Dermis microvascular lymphatic vessel endothelial cell (primary cell): ENCODE measurements at places on chromosomes 5 and 9.

GRCh38 chr5:17216974-17217492 lies 398 bp upstream of the BASP1 start:
- no peak for DNase-seq

DNA sequence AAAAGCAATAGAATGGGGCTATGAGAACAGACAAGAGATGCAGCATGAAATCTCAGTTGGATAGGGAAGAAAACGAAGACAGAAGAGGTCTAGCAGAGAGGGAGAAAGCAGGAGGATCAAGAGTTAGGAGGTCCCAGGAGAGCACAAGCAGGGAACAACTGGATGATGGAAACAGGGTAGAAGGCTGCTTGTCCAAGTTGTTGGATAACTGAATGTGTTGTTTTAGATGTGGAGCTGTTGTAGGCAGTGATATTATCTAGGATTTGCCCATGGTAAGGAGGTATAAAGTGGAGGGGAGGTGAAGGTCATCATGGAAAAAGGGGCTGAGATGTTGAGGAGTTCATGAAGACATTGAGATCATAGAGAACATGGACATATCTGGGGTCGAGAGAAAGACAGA lies 12.4 kb upstream of the RHOBTB3 start:
- DNase-seq, result no peak

DNA sequence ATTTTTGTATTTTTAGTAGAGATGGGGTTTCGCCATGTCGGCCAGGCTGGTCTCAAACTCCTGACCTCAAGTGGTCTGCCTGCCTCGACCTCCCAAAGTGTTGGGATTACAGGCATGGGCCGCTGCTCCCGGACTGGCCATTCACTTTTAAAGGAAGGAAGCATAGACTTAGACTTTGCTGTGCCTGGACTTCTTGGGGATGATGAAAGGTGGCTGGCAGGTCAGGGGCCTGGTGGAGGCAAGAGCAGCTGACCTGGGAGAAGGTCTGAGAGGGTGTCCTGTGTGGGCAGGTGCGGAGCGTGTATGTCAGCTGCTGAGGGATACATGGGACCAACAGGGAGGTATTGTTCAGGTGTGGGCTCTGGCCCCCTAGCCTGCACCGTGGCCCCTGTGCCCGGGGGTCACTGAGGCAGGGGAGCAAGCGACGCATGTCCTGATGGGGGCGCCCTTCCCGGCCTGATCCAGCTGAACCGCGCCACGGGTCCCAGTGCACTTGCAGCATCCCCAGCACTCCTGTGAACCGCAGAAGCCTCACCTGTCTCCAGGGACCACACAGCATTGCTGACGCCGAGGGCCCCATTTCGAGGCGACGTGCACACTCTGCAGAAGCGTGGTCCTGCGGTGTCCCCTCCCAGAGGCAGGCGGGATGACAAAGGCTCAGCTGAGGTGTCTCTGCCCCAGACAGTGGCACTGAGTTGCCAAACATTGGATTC lies 23.1 kb downstream of the NDUFS6 start:
- DNase-seq, result no peak

DNA sequence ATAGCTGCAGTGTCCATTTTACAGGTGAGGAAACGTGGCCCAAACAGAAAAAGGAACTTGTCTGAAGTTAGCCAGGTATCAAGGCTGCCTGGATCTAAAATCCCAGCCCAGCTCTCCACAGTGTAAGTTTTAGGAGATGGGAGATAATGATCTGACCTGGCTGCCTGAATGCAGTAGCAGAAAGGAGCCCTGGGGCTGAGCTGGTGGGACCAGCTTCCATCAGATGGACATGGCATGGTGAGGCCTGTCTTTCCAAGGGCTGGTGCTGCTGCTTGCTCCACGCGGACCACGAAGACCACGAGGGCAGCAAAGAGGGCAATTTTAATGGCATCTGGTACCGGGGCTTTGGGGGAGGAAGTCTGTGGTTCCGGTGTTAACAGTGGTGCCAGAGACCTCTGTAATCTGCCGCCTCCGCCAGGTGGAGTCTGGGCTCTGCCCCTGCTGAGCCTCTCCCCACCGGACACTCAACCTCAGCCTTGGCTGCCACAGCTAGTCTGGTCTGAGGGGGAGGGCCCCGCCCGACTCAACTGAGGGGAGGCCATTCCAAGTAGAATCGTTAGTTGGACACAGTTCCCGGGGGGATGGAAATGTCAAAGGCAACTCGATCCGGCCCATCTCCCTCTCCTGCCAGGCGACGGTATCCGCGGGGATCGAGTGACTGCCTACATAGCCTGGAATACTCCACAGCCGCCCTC lies 650 bp downstream of the MYORG start:
- peak; percentile 56 for DNase-seq

- no peak for DNase-seq
These were observed 1.7 kb upstream of the OTULINL start for GRCh38 chr5:14579731-14580397.

DNA sequence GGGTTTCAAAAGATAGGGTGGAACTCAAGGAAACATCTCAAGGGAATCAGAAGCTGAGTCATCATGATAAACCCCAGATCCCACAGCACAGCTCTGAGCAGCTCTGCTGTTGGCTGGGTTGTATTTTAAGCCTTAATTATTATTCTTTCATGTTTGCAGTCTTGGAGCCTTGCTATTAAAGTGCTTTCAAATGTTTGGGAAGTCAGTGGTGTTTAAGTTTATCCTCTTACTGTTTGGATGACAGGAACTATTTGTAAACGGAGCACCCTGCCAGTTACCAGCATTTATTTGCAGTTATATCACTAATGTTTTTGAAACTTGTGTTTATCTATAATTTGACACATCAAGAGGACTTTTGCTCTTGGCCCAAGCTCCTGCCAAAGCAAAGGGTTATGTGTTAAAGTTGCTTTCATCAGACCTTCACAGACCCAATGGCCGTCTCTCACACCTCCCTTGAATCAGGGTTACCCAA lies 141.1 kb upstream of the SPDL1 start:
- no peak for DNase-seq

DNA sequence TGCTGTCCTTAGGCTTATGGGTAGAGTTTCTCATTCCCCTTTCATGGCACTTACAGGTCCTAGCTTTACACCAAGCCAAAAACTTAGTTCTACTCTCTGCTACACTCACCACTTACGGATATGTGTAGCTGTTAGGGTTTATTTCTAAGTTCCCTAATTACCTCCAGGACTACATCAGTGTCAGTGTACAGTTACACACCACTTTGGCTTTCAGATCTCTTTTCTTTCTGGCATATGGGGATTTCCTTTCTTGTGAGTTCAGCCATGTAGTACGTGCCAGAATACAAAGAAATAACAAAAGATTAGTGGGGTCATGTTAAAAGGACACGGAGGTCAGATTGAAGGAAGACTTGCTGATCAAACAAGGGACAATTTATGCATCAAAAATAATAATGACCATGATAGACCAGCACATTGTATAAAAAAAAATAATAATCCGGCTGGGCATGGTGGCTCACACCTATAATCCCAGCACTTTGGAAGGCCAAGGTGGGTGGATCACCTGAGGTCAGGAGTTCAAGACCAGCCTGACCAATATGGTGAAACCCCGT lies 41.8 kb downstream of the LYRM7 start:
- DNase-seq, result no peak

GRCh38 chr5:59189472-59190244 lies 606.8 kb downstream of the RAB3C start:
- DNase-seq, result no peak

- DNase-seq, result peak; percentile 66
These were observed 22.8 kb downstream of the SMIM3 start for GRCh38 chr5:150801117-150801927.

DNA sequence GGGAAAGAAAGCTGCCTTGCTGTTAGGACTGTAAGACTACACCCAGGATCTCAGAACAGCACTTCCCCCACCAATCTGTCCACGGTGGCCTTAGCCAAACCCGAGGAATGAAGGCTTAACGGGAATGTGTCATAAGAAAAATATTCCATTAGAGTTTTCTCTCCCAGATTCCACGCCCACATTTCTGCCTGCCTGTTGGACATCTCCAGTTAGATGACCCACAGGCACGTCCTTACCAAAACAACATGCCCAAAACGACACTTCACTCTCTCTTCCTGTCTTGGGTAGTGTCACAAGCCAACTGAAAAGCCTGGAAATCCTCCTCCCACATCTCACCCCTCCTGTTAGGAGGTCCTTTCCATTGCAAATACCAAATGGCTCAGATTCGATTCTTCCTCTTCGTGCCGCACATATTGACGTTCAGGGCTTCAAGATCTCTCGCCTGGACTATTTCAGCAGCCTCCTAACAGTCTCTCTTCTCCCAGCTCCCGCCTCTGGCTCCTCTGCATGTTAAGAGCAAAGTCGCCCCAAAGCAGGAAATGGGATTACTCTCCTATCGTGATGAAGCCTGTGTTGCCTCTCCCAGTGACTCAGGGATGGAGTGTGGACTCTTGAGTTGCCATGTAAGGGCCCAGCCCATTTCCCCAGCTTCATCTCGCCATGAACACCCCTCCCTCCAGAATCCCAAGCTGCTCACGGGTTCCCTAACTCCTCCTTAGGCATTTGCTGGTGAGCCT lies 159.3 kb downstream of the NR3C1 start:
- DNase-seq, result peak; percentile 64

DNA sequence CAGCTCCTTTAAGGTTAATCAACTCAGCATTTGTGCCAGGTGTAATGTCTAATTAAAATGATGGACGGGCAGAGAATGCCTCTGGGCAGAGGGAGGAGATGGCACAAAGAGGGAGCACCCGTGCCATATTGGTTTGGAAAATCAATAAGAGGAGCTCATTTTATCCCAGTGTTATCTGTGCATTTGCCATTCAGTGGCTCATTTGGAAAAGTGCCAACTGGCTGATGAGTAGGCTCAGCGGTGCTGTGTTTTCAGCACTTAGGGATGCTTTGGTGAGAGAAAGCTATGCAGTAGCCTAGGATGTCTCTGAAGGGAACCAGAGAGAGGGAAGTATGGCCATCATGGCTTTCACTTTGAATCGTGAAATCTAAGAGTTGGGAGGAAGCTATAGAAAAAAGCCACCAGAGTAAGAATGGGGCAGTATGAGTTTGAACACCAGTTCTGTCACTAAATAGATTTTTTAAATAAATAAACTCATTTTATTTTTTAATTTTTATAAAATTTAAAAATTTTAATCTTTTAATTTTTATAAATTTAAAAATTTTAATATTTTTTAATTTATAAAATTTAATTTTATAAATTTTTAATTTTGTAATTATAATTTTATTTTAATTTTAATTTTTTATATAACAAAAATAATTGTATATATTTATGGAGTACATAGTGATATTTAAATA lies 472.8 kb downstream of the BRINP1 start:
- no peak for DNase-seq

- DNase-seq, result no peak
These were observed 17.8 kb downstream of the SERINC5 start for GRCh38 chr5:80238097-80238496.

DNA sequence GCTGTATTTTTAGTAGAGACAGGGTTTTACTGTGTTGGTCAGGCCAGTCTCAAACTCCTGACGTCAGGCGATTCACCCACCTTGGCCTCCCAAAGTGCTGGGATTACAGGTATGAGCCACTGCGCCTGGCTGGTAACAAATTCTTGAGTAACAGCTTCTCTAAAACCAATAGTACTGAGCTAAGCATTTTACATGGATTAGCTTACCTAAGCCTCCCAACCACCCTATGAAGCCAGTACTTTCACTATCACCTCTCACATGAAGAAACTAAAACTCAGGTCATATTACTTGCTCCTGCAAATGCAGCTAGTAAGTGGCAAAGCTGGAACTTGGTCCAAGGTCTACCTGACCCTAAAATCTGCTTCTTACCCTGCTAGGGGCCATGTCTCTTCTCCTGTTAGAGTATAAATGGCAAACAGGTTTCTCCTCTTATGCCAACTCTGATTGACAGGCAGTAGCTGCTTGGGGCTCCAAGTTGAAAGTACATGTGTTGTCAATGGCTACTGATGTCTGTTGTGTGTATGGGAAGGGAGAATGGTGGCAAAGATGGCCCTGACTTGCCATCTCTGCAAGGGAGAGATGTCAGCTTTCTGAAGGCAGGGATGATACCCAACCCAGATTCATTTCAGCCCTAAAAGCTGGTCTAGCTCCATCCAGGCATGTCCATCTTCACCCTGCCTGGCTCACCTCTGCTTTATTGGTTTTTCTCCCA lies 4.0 kb downstream of the PHF19 start:
- no peak for DNase-seq

GRCh38 chr5:160824301-160825001 lies 27.6 kb downstream of the ATP10B start:
- DNase-seq, result no peak

DNA sequence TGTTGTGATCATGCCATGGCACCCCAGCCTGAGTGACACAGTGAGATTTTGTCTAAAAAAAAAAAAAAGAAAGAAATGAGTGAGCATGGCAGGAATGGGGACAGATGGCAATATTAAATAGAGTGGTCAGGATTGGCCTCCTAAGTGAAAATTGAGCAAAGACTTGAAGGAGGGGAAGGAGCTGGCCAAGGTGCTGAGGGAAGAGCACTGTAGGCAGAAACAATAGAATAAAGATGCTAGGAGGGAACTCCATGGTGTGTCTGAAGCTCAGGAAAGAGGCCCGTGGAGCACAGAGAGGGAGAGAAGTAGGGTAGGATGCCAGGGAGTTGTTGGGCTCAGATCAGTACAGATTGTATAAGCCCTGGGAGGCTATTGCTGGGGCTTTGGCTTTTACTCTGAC lies 64.4 kb upstream of the PCAT7 start:
- no peak for DNase-seq

DNA sequence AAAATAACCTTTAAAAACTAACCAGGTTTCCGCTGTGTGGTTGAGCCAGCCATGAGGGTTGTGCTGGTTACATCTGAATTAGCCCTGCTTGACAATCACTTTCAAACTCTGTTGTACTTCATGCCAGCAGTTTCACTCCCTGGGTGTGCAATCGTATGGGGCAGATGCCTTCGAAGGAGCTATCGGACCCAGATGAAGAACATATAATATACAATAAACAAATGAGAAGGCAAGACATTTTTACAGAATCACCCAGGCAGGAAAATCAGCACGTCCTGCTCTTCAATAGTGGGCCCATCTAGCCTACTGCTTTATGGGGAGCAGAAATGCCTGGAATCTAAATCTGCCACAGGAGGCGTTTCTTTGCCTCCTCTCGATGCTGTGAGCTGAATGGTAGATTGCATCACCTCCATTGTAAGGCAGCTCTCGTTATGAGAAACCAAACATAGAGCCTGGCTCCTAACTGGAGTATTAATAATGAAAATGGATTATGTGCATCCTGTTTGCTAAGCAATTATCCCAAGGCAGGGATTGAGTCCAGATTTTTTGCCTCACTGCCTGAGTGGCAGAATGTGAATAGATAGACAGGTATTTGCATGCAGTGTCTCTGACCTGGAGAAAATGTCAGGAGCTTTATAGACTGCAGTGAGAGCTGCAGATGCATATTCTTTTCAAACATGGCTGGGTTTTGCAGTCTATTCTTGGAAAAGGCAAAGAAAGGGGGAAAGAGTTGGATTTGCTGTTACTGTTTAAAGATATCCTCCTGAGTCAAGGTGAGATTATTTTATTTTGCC lies 143.3 kb upstream of the SMARCA2 start:
- no peak for DNase-seq

- DNase-seq, result peak; percentile 51
These were observed 106.7 kb downstream of the SMIM15 start for GRCh38 chr5:61055434-61056006.

DNA sequence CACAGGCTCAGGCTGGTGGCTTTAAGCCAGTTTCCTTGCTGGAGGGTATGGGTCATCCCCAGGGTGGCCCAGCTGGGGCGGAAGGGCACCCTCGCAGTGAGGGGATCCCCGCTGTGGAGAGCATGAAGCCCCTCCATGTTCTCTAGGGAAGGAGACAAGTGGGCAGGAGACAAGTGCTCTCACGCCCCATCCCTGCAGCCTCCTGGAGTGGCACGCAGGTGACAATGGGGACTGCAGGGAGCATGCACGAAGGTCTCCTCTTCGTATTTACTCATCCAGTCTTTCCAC lies 83.3 kb downstream of the GTF3C4 start:
- no peak for DNase-seq

- DNase-seq, result no peak
These were observed 624.5 kb upstream of the CHD1 start for GRCh38 chr5:99553211-99553810.
